ENCODE measurements at places on chromosomes 2 and 18. TPM values are rescaled to one million over a fixed set of nuclear protein-coding genes. Genes with fewer than 3 reads are reported as not detected.

The NFU1 gene
- total RNA-seq: 45.8 TPM

The SLC9A4 gene
- total RNA-seq: not detected

The TMEM163 gene
- not detected for total RNA-seq

The FKBP7 gene
- 9.7 TPM for total RNA-seq

The POLR1A gene
- total RNA-seq: 21.4 TPM

The ASIC4 gene
- 0.14 TPM for total RNA-seq

The DCC gene
- total RNA-seq: not detected

The RIF1 gene
- 21.8 TPM for total RNA-seq

The PRKAG3 gene
- total RNA-seq: not detected

The ACKR3 gene
- total RNA-seq: 9.4 TPM

The SLC5A7 gene
- total RNA-seq: not detected

The UGT1A5 gene
- not detected for total RNA-seq

The ERBB4 gene
- total RNA-seq: not detected

The UGGT1 gene
- total RNA-seq: 22.9 TPM

The RTKN gene
- total RNA-seq: 21.0 TPM

The SNRNP27 gene
- total RNA-seq: 52.2 TPM

The RTP5 gene
- not detected for total RNA-seq

The ANKRD39 gene
- total RNA-seq: 20.1 TPM

The FASTKD1 gene
- 30.4 TPM for total RNA-seq

The IL1RL1 gene
- 0.56 TPM for total RNA-seq
